CD4-positive, alpha-beta T cell treated with Interleukin-6 at 100 ng/mL for 8 hours (primary cell): ENCODE measurements at places on chromosomes 5 and 9.

- DNase-seq = no peak
Observed at GRCh38 chr9:82784589-82784988, 278.4 kb downstream of the RASEF start.

DNA sequence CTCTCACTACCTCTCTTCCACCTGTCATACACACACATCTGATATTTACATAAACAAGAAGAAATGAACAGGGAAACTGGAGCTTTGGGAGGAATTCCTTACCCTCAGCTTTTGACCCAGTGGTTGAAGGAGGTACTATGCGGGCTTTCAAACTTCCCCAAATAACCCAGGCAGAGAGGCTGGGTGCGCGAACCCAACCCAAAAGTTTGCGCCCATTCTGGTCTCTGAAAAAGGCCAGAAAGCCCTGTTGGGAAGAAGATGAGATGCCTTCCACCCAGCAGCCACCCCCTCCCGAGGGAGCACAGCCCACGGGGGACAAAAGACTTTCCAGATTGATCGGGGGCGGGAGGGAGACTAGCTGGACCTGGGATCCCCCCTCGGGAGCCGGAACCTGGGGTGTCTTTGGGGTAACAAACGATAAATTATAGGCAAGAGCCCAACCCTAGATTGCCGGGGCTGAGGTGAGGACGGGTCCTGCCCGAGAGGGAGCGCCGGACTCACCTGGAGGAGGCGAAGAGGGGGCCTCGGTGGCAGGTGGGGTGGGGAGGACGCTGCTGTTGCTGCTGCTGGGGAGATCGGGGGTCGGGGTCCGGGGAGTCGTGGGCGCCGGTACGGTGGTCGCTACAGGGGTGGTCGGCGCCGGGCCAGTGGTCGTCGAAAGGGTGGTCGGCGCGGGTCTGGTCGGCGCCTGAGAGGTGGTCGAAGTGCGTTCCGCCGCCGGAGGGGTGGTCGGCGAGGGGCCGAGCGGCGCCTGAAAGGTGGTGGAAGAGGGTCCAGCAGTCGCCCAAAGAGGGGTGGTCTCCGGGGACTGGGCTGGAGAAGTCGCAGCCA, 798 bp downstream of the MEGF9 start:
- no peak for DNase-seq

DNA sequence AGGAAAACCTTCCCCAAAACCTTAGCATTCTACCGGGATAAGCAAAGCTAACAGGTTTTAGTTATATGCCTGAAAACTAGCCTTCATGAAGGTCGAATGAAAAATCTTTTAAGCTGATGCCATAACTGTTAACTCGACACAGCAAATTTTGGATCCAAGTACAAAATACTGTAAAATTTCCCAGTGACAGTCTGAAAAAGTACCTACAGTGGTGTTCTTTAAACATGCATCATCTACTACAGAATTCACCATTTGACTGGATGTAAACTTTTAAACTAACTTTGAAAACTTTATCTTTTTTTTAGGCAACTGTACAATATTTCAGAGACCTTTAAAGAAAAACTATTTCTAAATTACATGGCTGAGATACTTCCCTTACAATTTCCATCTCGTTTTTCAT, 791 bp downstream of the RAPGEF6 start:
- no peak for DNase-seq

DNA sequence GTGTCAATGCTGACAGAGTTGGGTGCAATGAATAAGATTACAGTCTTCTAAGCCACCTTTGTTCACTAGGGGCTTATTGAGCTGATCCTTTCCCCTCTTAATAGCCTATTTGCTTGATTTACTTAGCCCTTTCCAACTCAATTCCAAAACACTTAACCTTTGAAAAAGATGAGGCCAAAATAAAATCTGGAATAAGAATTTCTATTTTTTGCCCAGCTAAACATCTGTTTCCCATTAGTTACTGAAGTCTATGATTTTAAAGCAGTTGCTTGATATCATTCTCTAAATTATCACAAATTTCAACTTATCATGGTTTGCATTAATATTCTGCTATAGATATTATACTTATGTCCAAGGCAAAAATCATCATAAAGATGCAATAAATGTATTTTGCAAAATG, 1272.0 kb upstream of the ACO1 start:
- no peak for DNase-seq

GRCh38 chr9:98031935-98032334, 24.6 kb upstream of the NANS start:
- no peak for DNase-seq

- DNase-seq = no peak
Observed at GRCh38 chr5:173823274-173823644, 64.9 kb upstream of the CPEB4 start.

DNA sequence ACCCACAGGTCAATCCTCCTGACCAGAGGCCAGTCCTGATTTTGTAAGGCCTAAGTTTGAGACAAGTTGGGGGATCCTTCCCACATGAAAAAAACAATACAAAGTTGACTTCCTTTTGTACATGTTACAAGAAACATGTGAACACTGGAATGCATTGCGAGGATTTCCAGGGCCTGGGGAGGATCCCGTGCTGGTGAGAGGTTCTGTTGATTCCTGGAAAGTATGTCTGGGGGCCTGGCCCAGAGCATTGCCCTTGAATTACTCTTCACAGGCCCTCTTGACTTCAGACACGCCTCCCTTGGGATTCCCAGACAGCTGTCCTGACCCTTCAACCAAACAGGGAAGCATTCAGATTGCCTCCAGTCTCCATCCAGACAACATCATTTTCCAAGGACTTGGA, 234.2 kb upstream of the IRX2 start:
- no peak for DNase-seq

DNA sequence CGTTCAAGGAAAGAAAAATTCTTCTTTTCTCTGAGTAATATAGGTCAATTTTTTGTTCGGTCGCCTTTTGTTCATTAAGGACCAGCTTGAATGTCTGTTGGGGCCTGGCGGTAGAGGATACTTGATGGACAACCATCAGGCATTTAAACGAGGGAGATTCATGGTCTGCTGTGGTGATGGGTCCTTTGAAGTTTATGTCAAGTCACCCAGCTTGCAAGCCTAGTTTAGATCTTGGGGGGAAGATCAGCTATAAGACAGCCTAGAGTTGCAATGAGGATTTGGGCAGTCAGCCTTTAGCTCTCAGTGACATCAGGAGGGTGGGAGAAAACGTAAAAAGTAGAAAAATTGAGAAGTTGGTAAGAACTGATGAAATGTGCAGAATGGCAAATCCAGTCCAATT, 80.2 kb upstream of the SPRY4 start:
- DNase-seq = no peak
